Naive thymus-derived CD8-positive, alpha-beta T cell (primary cell): ENCODE measurements at places on chromosomes 11 and 22. TPM values are rescaled to one million over a fixed set of nuclear protein-coding genes. Genes with fewer than 3 reads are reported as not detected.

- no peak for DNase-seq
Measured at GRCh38 chr11:21911061-21911460, 281.8 kb upstream of the ANO5 start.

CSNK1E gene
- 16.1 TPM for polyA plus RNA-seq

DNA sequence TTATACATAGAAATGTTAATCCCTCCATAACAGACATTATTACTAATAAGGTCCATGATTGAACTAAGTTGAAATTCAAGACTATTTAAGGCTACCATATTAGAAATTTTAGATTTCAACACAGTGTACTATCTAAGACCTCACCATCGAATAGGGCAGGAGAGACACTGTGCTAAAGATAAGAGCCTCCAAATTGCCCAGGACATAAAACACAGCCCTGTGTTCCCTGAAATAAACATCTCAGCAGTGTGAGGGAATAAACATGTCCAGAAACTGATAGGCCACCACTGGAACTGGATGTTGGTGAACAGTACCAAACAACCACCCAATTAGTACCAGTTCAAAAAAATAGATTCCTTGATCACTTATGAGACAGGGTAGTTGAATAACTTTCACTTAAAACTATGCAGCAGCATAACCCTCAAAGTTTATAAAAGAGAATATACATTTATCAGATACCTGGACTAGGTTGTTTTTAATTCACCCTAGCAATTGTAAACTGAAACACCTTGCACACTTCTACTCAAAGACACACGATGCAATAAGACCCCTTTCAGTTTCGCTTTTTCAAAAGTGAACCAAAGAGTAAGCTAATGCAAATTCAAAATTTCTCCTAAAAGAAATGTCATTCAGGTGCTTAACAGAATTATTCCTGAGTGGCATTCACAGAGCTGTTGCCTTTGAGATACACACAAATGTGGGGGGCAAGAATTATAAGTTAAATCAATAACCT is 34.3 kb downstream of the USP28 start:
- no peak for DNase-seq

GRCh38 chr11:83401506-83402225 is 115.5 kb upstream of the CCDC90B start:
- DNase-seq, result no peak
